Caudate nucleus (tissue), 63 donors: ENCODE measurements at places on chromosomes 3 and 15.

DNA sequence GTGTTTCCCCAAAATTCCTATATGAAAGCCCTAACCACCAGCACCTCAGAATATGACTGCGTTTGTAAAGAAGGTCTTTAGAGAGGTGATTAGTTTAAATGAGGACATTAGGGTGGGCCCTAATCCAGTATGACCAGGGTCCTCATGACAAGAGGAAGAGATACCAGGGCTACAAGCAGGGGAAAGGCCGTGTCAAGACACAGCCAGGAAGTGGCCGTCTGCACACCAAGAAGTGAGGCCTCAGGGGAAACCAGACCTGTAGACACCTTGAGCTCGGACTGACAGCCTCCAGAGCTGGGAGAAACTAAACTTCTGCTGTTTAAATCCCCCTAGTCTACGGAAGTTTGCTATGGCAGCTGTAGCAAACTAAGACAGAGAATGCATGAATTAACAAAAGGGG lies 14.2 kb downstream of the KIF7 start:
- DNase-seq, result no peak

DNA sequence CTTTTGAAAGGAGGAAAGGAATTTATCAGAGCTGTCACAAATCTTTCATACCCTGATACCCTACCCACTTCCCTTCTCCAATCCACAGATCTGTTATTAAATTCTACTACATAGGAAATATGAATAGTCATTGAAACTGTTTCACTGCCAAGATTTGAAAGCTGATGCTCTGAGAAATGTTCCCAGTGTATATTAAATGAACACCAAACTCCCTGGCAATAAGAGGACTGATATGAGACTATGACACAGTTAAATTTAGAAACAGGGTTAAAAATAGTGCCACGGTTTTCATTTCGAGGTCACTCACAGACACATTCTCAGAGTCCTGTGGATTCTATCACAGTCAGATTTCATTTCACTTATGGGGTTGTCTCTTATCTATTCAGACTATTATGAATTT lies 27.2 kb upstream of the GBE1 start:
- DNase-seq, result no peak

GRCh38 chr15:74289671-74290070 lies 53.5 kb downstream of the CCDC33 start:
- no peak for DNase-seq

- DNase-seq, result no peak
These were observed 393.3 kb downstream of the TBC1D5 start for GRCh38 chr3:17349093-17349492.

GRCh38 chr3:172913911-172914655 lies 163.6 kb downstream of the ECT2 start:
- DNase-seq, result no peak

GRCh38 chr3:134471521-134472193 lies 14.1 kb downstream of the ANAPC13 start:
- no peak for DNase-seq

GRCh38 chr3:188415196-188415595 lies 261.2 kb downstream of the LPP start:
- no peak for DNase-seq

DNA sequence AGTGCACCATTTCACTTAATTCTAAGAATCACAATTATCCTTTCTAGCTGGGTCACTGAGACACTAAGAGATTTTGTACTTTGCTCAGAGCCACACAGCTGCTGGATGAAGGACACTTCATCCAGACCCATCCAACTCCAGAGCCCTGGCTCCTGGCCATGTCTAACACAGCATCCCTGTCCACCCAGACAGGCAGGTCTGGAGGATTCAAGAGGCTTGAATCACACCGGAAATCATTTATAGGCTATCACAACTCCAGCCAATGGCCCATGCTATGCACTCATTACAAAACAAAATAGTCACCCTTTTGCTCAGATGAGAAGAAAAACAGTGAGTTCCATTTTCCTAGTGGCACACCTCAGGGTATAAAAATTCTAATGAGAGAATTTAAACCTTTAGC lies 198.2 kb upstream of the LMCD1 start:
- no peak for DNase-seq

GRCh38 chr15:94538280-94538679 lies 306.9 kb downstream of the MCTP2 start:
- no peak for DNase-seq

DNA sequence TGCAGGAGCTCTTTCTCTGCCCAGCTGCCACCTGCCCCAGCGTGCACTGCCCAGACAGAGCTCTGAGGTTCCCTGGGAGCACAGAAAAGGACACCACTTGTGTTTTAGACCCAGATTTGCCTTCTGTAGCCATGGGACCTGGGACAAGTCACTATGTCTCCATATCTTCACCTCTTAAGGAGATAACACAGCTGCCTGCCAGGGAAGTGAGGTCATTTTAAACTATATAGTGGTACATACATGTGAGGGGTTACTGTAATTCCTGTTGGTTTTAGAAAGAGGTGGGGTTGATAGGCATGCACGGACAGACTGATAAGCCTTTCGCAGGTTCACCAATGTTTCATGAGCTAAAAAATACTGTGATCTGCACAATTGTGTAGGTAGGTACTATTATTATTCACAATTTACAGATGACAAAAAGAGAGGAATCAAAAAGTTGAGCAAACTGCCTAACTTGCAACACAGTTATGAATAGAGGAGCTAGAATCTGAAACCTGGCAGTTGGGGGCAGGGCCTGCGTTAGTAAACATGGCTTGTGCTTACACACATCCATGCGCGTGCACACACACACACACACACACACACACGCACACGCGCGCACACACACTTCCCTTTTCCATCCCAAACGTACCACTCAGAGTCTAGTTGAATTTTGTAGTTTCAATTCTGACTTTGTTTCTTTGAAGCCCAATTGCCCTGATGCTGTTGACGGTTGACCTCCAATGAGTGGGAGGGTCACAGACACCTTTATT lies 193.6 kb downstream of the FAM43A start:
- no peak for DNase-seq

GRCh38 chr3:159910991-159911663 lies 77.5 kb upstream of the IL12A start:
- no peak for DNase-seq

- DNase-seq, result no peak
These were observed 48.8 kb upstream of the MAP4 start for GRCh38 chr3:48065035-48065434.

DNA sequence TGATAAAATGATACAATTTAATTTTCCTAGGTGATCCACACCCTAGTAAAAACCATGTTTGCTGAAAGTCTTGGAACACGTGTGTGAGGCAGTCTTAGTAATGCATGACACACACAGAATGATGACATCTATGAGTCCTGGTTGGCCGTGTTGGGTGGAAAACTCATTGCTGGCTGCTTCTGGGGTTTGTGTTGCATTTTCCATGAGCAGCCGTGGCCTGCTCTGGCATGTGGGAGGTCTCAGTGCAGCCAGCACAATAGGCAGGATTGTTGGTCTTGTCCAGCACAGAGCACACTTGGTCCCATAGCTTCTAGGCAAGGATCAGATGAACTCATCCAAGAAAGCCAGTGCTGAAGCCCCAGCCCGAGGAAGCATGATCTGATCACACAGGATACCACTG lies 172.8 kb upstream of the UBE3A start:
- DNase-seq, result no peak

DNA sequence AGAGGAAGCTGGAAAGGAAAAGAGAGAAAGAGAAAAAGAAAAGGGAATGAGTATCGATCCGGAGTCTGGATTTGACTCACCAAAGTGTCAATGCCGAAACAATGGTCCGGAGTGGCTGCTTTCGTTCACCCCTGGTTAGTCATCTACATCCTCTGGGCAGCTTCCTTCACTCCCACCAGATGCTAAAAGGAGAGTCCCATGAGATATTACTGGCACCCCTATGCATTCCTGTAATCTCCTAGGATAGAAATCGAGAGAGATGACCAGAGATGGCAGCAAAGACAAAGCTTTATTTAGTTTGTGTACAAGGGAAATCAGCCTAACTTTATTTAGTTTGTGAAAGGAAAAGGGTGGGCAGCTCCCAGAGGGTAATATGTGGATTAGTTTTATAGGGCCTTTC lies 622.2 kb downstream of the ZPLD1 start:
- DNase-seq, result no peak

- DNase-seq, result no peak
These were observed 79.5 kb upstream of the FGF7 start for GRCh38 chr15:49343546-49343945.

GRCh38 chr15:91853511-91853947 lies at the start of gene SLCO3A1:
TSS of gene SLCO3A1 (plus strand) at chr15:91853708.
- DNase-seq, result no peak

DNA sequence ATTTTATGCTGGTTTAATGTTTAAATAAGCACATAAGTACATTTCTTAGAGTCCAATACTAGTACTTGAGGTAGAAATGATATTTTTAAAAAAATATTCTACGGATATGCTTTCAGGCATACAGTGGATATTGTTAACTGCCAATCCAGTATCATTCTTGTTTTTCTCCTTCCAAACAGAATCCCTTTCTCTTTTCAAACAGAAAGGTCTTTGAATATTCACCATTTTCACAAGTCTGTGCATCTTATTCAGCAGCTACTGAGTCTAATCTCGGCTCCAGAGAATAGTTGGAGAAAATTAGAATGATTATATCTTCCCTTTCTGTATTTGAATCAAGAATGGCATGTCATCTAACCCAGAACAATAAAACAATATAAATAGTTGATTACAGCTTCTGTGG lies 174.5 kb downstream of the GOLGA6L6 start:
- DNase-seq, result no peak

GRCh38 chr3:194691481-194692283 lies 6.0 kb downstream of the FAM43A start:
- DNase-seq, result no peak

DNA sequence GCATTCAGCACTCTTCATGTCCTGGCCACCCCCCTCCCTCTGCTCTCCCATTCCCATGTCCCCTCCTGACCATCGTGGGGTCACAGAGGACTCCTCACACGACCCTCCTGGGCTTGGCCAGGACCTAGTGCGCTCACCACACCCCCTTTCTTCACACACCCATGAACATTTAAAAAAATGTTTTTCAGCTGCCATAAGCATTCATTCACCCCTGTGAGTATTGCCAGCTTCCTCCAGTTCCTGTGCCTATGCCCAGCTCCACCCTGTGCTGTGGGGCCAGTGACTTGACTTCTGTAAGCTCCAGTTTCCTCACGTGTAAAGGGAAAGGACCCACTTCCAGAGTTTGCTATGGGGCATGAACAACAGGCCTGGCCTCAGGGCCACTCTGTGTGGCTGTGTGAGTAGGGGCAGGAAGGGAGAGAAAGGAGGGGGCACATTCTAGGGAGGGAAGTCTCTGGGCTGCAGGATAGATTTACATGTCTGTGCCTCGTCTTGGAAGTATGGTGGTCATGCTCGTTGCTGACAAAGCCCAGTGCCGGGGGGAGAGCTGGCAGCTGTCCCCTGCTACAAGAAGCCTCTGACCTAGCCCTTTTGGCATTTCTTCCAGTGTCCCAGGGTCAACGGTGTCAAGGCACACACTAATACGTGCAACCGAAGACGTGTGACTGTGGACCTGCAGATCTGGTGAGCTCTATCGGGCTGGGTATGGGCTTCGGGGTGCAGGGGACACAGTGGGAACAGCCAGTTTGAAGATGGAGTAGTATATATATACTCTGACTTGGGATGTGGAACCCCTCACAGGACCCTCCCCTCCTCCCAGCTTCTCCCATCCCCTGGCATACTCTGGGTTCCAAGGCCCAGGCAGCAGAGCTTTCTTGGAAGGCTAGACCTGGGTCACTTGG lies 22.8 kb downstream of the ESYT3 start:
- no peak for DNase-seq

DNA sequence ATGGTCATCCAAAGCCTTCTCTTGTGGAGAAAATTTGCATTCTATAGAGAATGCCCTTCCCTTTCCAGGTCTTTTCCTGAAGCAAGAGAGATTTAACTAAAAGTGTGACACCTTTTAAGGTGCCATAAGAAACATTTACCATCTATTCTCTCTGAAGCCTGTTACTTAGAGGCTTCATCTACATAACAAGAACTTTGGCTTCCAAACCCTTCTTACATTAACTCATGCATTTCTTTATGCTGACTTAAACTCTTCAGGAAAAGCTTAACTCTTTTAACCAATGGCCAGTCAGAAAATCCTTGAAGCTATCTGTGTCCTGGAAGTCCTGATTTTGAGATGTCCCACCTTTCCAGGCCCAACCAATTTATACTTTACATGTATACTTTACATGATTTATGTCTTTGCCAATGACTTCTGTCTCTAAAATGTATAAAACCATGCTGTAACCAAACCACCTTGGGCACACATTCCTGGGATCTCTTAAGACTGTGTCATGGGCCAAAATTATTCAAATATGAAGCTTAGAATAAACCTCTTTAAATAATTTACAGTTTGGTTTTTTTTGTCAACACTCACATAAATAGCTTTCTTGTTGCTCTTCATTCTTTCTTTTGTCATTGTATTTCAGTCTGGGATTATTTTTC lies 472.6 kb upstream of the NECTIN3 start:
- DNase-seq, result no peak

- no peak for DNase-seq
These were observed 97.8 kb upstream of the HERC1 start for GRCh38 chr15:63931556-63931955.

- no peak for DNase-seq
These were observed 9.2 kb upstream of the CCDC33 start for GRCh38 chr15:74226761-74227540.

DNA sequence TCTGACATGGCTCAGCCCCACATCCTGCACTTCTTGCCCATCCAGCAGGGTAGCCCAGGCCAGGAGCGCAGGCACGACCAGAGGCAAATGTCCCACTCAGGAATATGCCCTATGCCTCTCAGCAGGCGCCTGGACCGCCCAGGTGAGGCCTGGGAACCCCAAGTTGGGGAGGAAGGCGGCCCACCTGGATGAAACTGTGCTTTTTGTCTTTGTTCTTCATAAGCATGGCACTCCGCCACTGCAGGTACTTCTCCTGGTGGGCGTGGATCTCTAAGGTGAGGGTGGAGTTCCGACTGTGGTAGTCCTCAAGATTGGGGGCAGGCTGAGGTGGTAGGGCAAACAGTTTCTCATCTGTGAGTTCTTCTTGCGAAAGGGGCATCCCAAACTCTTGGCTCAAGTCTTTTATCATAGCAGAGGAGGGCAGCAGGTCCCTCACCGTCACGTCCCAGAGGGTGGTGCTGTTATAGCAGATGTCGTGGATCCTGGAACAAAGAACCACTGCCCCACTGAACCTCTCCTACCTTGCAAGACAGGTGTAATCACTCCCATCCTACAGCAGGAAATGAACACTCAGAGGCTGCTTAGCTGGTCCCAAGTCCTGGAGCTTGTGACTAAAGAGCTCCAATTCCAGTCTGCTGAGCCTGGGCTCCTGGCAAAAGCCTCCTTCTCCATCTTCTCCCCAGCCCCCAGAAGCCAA lies 53.2 kb downstream of the ACAD9 start:
- no peak for DNase-seq
